ENCODE measurements at places on chromosomes 6 and 20.

GRCh38 chr6:27617046-27617687, 144.3 kb upstream of the ZNF184 start:
- DNase-seq: no peak

GRCh38 chr20:12019715-12020114, 102.0 kb downstream of the BTBD3 start:
- no peak for DNase-seq

- DNase-seq: no peak
Measured at GRCh38 chr20:15619341-15619740, 953.9 kb downstream of the KIF16B start.

- DNase-seq: no peak
Measured at GRCh38 chr6:120876931-120877330, 457.3 kb downstream of the TBC1D32 start.

DNA sequence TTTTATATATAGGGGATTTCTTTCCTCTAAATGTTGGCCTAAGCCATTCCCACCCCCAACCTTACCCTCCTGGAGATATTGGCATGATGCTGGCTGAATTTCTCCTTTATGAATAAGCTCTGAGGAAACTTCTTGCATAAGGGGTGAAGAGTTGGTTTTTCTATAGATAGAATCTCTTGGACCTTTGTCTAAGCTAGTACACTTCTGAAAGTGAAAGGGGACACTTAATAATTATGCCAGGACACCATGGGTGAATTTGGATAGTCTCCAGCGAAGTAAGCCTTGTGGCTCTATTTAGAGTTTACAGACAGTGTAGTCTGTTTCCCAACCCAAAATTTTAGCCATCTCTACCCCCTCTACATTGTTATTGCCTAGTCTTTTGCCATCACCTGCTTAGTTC, 27.1 kb upstream of the FABP7 start:
- no peak for DNase-seq

DNA sequence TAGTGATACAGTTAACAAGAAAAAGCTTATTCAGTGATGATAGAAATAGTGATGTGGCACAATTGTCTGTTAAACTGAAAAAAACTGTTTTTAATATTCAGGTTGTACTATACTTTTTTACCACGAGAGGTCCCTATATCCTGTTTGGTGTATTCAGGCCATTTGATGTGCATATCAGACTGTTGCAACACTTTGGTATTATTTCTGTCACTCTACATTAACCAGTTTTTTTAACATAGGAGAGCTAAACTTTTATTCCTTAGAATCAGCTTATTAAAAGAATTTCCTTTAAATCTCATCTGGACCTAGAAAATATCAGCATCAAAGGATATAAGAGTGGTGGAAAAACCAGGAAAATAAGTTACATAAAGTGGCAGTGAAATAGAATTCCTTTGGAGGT, 36.8 kb downstream of the TSPYL4 start:
- DNase-seq: peak; percentile 6

GRCh38 chr20:63771046-63771707, 31.6 kb downstream of the SLC2A4RG start:
- no peak for DNase-seq

- no peak for DNase-seq
Measured at GRCh38 chr6:403659-404655, 12.4 kb downstream of the IRF4 start.

GRCh38 chr6:156840136-156840535, 63.0 kb downstream of the ARID1B start:
- no peak for DNase-seq

- no peak for DNase-seq
Measured at GRCh38 chr6:33609528-33609927, 11.6 kb upstream of the ITPR3 start.

GRCh38 chr6:36133912-36134311, 3.6 kb downstream of the MAPK13 start:
- DNase-seq: no peak

- DNase-seq: no peak
Measured at GRCh38 chr6:29816030-29816429, 11.6 kb upstream of the HLA-G start.

DNA sequence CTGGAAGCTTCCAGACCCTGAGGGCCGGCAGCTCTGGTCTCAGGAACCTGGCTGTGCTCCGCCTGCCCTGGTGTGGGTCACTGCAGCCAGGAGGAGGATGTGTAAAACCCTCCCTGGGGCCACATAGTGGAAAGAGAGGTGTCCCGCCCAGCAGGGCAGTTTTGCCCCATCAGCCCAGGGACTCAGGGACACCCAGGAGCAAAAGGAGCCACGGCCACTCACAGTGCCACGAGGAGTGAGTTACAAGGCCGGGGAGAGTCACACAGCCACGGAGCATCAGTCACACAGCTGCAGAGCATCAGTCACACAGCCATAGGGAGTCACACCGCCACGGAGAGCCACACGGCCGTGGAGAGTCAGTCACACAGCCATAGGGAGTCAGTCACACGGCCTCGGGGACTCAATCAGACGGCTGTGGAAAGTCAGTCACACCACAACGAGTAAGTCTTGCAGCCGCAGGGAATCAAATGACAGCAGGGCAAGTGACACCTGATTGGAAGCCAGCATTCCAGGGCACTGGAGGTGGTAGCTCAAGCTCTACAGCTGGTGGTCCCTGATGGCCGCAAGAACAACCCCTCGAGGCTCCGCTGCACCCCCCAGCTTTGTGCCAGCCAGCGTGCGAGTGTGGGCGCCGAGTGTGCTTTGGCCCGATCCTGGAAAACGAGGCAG, 60.9 kb downstream of the DLL1 start:
- no peak for DNase-seq

GRCh38 chr6:106966229-106966628, 8.3 kb downstream of the CD24 start:
- no peak for DNase-seq

DNA sequence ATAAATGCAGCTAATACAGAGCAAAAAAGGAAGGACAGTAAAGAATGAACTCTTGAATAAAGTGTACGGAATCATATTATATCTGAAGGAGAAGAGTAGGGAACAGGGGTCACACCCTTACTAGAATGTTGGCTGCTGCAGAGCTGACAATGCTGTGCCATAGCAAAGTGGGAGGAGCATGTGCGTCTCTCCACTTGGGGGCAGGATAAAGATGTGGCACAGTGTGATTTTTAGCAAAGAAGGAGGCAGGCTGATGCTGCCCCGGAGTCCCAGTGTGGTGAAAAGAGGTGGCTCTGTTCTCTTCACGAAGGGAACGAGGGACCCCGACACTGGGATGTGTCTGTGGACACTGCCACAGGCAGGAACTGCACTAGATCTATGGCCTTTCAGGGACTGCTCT, 67.5 kb downstream of the INSM1 start:
- DNase-seq: no peak

Measured in NCI-H446 (cell line).